Renal pelvis (tissue), 12 donors: ENCODE measurements at places on chromosomes 7 and 10. TPM values are rescaled to one million over a fixed set of nuclear protein-coding genes. Genes with fewer than 3 reads are reported as not detected.

DNA sequence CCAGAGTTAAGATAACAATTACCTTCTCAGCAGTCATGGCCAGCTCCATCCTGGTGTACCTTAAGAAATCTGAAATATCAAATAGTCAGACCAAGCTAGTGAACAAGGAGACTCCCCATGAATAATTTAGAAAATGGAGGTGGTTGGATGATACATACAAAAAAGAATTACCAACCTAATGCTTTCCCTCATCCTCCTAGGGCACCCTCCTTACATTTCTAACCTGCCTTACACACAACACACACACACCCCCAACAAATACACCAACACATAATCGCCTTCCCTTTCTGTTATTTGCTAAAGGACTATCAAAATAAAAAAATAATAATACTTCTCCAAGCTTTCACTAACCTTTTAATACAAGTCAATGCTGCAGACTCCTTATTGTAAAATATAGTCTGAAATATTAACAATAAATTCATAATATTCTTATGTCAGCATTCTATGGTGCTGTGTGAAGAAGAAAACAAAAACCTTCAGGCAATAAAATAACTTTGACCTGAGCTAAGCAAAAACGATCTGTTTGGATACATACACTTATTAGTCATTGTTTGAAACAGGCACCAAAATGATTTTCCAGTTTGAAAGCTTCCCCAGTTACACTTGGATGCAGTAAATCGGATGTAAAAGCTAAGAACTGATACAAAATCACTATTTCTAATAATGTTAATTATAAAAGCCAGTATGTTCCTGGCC lies 3.4 kb downstream of the TWIST1 start:
- no peak for DNase-seq

DNA sequence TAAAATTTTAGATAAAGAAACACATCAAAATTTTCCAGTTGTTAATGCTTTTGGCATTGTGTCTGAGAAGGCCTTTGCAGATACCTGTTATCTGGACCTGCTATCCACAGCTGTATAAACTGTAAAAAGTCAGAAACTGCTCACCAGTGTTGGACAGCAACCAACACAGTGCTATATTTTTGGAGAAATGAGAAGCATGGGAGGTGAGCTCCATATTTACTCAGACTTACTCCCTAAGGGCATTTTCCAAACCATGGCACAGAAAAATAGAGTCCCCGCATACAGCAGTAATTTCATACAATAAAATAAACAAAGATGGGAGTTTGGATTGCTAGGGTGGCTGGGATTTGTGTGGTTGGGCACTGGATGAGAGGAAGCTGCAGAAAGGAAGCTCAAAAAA lies 136.3 kb upstream of the GLI3 start:
- DNase-seq = no peak

DNA sequence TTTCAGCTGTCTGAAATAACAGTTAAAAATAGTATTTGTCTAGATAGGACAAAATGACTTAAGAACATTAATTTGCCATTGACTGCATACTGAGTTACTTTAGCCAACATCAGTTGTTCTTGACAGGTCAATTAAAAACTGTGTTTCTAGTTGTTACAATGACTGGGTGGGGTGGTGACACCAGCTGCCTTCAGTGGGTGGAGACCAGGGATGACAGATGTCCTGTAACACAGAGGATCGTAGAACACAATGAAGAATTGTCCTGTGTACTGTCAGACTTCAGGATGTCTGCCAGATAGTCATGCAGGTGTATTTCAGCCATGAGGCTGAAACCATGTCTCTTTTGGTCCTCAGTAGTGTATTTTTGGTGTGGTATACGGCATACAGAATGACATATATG lies 24.4 kb downstream of the TRUB1 start:
- DNase-seq = no peak

CACNA2D1 gene
- 24.1 TPM for polyA plus RNA-seq

CUBN gene
- polyA plus RNA-seq = 254 TPM

LRRN3 gene
- 4.0 TPM for polyA plus RNA-seq

DNMBP gene
- polyA plus RNA-seq = 32.7 TPM

DNA sequence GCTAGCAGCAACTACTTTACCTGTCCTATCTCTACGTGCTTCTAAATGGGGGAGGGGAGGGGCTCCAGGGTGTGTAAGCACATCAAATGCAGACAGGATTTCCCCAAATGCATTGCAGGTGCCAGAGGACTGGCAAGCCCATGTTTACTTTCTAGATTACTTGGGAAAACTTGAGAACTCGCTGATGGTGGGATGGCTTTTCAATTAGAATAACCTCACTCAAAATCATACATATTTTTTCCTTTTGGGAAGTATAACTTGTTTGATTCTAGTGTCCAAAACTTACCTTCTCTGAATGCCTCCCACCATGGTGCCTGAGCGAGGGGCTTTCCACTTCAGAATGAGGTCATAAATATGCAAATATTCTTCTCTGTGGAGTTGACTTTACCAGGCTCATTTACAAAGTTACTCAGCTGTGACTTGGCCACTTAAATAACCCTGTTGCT lies 191.3 kb upstream of the RHOBTB1 start:
- DNase-seq = peak; percentile 26
